Femur (tissue), 1 donor: ENCODE measurements at places on chromosomes 4 and X.

DNA sequence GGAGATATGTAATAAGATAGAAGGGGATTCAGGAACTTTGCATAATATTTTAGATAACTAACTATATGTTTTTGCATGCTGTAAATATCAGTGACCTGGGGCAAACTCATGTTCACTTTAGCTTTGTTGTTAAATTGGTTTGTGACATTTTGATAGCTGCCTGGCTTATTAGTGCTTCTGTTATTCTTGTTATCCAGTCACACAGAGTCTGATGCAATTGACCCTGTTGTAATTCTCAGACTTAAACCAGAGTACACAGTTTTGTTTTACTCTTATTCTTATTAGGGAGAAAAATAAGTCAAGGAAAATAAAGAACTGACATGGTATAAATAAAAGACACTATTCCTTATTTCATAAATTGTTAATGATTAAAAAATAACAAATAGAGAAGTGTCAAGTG, 516.7 kb upstream of the SLIT2 start:
- no peak for DNase-seq

GRCh38 chr4:6341696-6342095, 72.0 kb downstream of the WFS1 start:
- no peak for DNase-seq

GRCh38 chr4:12296366-12296765, 867.7 kb upstream of the HS3ST1 start:
- DNase-seq = no peak

GRCh38 chrX:153573984-153574383, 25.0 kb downstream of the CCNQ start:
- no peak for DNase-seq

DNA sequence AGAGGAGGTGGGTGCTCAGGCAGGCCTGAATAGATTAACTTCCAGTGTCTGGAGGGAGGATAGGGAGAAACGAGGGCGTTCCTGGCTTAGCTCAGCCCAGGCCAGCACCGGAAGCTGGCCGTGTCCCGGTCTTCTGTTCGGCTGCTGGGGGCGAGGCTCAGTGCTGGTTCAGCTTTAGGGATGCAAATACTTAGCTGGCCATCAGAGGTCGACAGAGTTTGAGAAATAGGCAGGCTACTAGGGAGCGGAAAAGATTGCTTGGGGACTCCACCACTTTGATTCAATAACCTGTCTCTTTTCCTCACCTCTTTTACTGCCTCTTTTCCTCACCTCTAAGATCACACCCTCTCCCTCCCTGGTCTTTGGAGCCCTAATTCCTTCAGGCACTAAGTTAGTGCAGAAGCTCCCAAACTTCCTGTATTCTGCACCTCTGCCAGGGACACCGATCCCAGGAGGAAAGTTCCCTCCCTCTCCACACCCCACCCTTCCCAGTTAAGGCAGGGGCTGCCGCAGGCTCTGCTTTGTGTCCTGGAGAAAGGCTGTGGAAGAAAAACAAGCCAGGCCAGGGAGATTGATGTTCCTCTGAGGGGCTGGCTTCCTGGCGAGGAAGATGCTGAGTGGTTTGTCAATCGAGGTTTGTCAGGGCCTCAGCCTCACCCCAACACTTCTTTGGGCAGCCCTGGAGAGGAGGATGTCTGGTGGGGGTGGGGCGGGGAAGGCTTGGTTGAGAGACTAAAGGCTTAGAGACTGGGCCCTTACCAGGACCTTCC, 6.0 kb upstream of the EFNB1 start:
- peak; percentile 74 for DNase-seq

DNA sequence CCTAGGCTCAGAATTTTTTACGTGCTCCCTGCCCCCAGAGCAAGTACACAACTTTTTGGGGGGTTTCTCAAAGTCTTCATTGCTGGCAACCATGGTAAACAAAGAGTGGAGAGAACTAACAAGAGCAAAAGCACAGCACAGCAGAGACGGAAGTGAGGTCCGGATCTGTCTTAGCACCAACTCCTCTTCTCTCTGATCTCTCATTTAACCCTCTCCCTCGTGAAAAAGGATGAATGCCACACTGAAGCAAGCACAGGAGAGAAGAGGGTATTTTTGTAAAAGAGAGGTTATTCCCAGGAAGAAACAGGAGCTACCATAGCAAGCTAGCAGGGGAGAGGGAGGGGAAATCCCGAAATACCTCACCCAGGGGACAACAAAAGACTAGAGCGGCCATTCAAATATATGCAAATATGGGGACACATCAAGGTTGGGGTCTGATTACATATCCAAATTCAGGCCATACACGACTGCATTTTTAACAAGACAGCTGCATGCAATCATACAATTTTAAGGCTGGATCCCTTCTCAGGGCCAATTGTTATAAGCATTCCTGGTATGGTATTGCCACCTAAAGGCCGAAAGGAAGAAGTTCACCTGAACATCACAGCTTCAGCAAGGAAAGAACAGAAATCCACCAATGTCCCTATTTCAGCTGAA, 46.6 kb downstream of the CD40LG start:
- DNase-seq = no peak

DNA sequence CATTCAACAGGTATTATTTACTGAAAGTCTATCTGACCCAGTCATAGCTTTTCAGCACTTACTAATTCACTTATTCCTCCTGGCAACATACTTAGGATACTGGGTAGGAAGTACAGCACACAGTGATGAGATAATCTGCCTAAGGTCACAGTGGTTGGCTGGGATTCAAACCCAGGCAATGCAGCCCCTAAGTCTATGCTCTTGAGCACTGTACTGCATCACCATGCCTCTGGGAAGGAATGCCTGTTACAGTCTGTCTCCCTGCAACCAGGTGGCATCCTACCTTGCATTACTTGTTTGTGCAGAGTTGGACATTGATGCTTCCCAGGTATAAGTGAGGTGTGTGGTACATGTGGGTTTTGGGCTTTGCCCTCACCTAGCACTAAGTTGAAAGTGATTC, 21.5 kb upstream of the LRAT start:
- no peak for DNase-seq

DNA sequence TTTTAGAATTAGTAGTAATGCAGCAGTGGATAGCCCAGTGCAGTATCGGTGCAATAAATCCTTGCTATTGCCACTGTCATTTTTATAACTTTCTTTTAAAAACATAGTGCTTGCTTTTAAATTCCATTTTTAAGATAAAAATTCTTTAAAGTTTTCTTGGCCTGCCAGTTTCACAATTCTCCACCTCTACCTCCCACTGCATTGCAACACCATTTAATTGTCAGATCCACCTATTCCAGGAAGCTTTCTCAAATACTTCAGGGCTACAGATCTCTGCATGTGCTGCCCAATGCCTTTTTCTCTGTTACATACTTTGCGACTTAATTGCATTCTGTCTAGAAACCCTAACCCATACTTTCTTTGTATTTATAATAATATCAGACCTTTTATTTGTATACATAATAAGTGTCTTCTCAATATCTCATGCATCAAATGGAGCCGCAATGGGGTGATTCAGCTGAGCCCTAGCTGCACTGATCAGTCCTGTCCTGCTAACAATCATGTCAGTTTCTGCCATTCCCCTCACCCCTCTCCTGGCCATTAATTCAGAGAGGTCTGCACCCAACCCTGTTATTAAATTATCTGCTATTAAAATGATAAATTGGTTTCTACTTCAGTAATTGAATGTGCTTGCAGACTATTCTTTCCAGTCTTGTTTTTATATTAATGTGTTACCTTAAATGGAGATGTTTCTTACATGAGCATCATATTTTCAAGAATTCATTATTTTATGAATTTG, 193.1 kb downstream of the SLIT2 start:
- DNase-seq = no peak

GRCh38 chr4:20248155-20248558, 3.5 kb upstream of the SLIT2 start:
- DNase-seq = no peak

GRCh38 chrX:13721371-13721770, 13.0 kb downstream of the TRAPPC2 start:
- DNase-seq = no peak

- no peak for DNase-seq
These were observed 40.2 kb downstream of the VSIG4 start for GRCh38 chrX:65999563-66000148.

- DNase-seq = no peak
These were observed 55.7 kb upstream of the CCDC160 start for GRCh38 chrX:134181275-134181660.

GRCh38 chr4:84677093-84677492, 94.2 kb downstream of the CDS1 start:
- no peak for DNase-seq

GRCh38 chr4:77433418-77433733, 172.2 kb upstream of the CXCL13 start:
- DNase-seq = peak; percentile 31

DNA sequence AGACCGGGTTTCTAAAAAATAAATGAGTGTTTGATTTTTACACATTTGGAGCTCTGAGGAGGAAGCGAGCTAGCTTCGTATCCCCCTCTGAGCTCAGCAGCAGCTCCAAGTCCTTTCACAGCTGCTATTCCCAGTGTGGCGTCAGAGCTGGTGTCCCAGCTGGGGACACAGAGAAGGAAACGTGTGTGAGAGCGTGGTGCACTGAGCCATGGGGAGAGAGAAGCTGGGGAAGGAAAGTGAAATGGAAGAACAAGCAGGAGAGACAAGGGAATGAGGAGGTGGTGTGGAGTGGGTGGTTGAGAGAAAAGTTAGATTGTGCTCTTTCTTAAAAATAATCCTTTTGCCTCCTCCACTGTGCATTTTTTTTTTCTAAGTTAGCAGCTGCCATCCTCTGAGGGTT, 79.5 kb upstream of the SLC4A4 start:
- DNase-seq = no peak

- no peak for DNase-seq
These were observed 557 bp upstream of the USP38 start for GRCh38 chr4:143184217-143184502.

DNA sequence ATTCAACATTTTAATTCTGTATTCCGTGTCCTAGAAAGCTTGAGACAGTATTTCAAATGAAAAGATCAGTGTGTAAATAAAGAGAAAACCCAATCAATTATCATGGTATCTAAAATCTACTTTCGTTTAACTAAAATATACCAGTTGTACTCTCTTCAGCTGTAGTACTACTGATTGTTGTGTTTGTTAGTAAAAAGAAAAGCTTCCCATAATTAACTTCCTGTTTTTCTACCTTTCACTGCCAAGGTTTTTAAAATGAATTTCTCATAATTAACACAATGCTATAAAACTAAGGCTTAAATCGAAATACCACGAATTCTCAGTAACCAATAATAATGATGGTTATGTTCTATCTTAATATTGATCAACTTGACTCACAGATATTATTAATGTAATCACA, 37.4 kb downstream of the PPP3CA start:
- no peak for DNase-seq

- DNase-seq = no peak
These were observed 17.9 kb downstream of the LRBA start for GRCh38 chr4:150997141-150997540.

DNA sequence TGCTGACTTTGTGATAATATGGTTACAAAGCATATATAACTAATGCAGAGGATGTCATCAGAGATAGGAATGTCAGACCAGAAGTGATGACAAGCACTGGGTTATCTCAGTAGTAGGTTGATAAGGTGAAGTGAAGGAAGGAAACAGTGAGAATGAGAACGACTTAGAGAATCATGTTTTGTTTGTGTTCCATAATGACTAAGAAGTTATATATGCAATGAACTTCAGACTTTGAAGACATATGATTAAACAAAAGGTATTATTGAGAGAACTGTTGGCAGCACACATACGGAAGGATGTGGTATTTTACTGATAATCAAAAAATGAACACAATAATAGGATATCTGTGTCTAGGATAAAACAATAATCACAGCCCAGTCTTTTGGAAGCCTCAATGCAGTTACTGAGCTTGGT, 18.3 kb upstream of the HHIP start:
- no peak for DNase-seq

- DNase-seq = no peak
These were observed 109.0 kb downstream of the ATP11C start for GRCh38 chrX:139823806-139824205.

DNA sequence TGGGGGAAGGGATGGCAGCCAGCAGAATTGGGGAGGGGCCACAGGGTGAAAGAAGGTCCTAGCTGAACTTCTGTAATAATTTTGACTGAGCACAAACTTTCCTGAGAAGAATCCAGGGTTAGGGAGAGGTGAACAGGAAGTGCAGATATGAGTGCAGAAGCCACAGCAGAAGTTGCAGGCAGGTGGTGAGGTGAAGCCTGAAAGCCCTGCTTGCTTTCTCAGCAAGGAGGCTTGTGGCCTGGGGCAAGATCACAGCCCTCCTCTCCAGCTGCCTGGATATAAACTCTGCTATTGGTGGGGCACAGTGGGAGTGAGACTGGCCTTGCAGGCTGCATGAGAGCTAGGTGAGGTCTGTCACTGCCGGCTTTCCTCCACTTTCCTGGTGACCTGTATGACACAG, 44.1 kb upstream of the UPRT start:
- no peak for DNase-seq

DNA sequence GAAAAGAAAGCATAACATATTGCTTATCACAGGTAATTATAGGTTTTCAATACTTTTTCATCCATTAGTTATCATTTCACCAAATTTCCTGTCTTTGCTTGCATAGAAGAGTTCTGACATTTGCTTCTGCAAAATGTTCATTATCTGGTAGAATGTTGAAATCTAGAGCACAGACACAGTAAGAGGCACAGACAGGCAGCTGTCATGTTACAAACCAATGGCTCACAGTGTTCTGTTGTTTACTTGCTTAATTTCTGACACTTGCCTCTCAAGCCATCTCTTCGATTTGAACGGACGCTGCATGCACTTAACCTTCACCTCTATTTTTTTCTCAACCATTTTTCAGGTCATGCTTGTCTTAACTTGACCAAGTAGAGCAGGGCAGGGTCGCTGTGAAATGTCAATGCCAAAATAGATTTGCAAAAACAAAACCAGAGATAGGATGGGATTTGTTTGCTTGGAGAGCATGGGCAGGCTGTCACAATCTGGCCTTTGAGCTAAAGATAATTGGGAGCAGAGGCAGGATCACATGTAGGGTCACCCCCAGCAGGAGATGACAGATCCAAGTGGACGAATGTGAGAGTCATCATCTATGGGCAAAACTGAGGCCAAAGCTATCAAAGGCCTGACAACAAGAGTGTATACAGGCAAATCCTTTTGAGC, 292.3 kb downstream of the SMARCA1 start:
- DNase-seq = no peak

GRCh38 chr4:19256823-19257222, 994.9 kb upstream of the SLIT2 start:
- DNase-seq = no peak
